ENCODE measurements at places on chromosomes 5 and 9.

- no peak for DNase-seq
These were observed 195.1 kb downstream of the SMARCA2 start for GRCh38 chr9:2210201-2210600.

- peak; percentile 51 for DNase-seq
These were observed 89.2 kb upstream of the PTCH1 start for GRCh38 chr9:95605816-95606488.

- no peak for DNase-seq
These were observed 245.3 kb upstream of the RASA1 start for GRCh38 chr5:87022415-87022814.

DNA sequence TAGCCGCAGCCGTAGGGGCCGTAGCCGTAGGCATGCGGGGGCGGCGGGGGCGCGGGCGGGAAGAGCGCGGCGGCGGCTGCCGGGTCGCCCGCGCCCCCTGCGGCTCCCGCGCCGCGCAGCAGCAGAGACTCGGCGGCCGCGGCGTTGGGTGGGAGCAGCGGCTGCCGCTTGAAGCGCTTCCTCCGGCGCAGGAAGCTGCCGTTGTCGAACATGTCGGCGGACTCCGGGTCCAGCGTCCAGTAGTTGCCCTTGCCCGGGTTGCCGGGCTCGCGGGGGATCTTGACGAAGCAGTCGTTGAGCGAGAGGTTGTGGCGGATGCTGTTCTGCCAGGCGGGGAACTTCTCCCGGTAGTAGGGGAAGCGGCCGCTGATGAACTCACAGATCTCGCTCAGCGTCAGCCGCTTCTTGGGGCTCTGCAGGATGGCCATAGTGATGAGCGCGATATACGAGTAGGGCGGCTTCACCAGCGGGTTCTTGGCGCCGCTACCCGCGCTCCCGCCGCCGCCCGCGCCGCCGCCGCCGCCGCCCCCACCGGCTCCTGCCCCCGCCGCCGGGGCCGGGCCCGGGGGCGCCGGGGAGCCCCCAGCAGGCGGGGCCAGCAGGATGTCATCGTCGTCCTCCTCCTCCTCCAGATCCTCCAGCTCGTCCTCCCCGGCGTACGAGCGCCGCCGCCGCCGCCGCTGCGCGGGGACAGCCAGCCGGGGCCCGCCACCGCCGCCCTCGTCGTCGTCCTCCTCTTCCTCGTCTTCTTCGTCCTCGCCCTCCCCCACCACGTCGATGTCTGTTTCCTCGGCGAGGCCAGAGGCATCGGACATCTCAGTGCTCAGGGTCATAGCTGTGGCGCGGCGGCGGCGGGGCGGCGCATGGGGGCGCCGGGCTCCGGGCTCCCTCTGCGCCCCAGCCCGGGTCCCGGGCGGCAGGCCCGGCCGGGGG, 781 bp downstream of the FOXD1 start:
- DNase-seq = no peak

DNA sequence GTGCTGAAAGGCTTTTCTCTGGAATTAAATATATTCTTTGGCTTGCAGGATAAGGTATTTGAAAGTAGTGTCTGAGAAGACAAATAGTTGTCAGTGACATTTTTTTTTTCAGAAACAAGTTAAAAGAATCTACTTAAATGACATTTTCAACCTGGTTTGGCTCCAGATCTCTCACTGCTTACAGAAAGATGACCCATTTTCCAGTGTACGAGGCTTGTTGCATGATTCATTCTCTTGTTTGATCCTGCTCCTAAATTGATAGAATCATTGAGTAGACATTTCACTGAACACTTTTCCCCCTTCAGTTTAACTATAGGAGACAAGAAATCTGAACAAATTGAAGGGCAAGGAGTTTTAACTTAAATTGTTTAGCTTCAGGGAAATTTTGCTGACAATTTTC, 546.1 kb downstream of the ZNF608 start:
- DNase-seq = no peak

- DNase-seq = no peak
These were observed 64.4 kb downstream of the GALNT10 start for GRCh38 chr5:154254896-154255295.

DNA sequence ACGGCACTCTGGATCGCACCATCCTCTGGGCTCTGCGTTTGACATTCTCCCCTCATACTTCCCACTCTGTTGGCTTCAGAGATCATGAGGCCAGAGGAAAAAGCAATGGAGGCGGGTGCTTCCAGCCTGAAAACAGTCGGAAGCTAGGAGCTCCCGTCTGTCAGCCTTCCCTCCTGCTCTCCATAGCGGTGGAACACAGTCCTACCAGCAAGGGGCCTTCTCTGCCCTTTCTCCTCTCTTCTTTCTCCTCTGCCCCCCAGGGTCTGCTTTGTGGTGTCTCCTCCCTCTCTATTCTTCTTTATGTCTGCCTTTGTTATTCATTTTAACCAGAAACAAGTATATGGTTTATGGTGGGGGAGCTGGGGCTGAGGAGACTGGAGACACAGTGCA, 152.5 kb upstream of the NFIB start:
- no peak for DNase-seq

- no peak for DNase-seq
These were observed 350.1 kb downstream of the TMEM232 start for GRCh38 chr5:110376281-110376951.

DNA sequence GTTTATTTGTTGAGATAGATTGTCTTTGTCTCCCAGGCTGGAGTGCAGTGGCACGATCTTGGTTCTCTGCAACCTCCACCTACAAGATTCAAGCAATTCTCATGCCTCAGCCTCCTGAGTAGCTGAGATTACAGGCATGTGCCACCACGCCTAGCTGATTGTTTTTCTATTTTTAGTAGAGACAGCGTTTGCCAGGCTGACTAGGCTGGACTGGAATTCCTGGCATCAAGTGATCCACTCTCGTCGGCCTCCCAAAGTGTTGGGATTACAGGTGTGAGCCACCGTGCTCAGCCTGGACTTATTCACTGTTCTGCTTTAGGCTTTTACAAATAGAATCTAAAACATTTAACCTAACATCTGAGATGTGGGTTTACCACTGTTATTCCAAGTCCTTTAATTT, 91.3 kb downstream of the COMMD10 start:
- DNase-seq = no peak

- no peak for DNase-seq
These were observed 10.0 kb downstream of the OTULINL start for GRCh38 chr5:14591548-14591947.

DNA sequence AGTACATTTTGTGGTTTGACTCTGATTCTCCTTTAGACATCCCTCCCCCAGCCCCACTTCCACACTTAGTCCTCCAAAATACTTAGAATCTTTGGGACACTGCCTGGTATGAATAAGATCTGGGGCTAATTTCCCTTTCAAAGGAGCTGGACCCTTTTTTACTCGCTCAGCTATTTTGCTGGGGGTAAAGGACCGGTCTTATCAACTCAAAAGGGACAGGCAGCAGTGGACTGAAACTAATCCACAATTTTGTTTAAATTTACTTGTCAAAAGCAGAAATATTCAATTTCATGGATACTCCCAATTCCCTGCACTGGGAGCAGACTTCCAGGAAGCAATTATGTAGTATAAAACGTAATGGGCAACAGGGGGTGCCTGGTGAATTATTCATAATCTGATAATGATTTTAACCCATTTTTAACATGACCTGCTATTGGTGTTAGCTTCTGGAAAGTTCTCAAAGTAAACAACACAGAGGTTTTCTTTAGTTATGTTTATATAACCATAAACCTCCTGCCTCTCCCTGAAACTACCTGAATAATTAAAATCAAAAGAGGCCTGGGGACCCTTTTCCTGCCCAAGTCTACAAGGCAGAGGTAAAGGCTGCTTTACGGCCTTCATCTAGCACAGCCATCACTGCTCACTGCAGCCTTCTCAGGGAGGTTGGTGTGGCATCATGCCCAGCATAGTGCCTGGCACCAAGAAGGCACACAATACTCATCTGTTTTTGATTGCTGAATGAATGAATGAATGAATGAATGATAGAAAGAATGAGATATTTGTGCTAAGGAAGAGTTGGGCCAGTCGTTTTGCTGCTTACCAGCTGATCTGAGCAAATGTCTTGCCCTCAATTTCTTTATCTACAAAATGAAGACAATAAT, 44.2 kb upstream of the GNPDA1 start:
- DNase-seq = peak; percentile 58

DNA sequence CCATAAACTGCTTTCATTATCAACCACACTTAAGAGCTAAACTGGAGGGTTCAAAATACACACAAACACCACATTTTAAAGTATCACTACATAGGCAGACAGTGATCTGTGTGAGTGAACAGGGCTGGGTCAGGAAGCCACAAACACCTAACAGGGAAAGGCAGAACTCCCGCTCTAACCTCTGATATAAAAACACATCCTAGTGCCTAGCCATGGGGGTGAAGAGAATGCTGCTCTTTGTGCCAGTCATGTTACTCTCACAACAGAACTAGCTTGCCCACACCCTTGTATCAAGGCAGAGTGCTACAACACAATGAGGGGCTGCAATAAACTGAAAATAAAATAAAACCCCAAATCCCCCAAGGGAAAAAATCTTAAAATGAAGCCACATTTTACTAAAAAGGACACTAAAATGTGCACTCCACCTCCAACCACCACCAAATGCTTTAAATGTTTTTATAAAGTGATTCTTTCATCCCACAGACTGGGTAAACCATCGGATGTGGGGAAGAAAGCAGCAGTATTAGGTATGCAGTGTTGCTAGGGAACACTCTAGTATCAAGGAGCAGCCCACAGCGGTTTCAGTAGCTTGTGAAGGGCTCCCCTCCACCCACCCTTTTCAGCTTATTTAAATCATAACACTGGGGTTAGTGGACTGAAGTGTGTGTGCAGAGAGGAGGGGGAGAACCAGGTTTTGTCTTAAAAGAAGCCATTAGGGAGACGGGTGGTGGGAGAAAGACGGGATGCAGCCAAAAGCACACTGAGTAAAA, 64.5 kb downstream of the TMEM161B start:
- DNase-seq = no peak

- DNase-seq = no peak
These were observed 1.4 kb downstream of the ALAD start for GRCh38 chr9:113399646-113400200.

GRCh38 chr5:127355337-127355736, 64.7 kb downstream of the MEGF10 start:
- DNase-seq = no peak

DNA sequence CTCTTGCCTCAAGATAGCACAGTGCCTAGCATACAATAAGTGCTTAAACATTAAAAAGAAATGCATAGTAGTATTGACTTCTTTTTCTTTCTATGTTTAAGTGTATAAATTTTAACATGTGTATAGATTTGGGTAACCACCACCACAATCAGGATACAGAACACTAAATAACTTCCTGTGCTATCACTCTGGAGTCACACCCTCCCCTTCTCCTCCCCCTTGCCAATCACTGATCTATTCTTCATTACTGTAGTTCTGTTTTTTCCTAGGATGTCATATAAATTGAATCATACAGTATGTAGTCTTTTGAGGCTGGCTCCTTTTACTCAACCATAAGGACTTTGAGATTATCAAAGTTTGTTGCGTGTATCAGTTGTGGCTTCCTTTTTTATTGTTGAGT, 68.5 kb downstream of the OSTF1 start:
- DNase-seq = no peak

DNA sequence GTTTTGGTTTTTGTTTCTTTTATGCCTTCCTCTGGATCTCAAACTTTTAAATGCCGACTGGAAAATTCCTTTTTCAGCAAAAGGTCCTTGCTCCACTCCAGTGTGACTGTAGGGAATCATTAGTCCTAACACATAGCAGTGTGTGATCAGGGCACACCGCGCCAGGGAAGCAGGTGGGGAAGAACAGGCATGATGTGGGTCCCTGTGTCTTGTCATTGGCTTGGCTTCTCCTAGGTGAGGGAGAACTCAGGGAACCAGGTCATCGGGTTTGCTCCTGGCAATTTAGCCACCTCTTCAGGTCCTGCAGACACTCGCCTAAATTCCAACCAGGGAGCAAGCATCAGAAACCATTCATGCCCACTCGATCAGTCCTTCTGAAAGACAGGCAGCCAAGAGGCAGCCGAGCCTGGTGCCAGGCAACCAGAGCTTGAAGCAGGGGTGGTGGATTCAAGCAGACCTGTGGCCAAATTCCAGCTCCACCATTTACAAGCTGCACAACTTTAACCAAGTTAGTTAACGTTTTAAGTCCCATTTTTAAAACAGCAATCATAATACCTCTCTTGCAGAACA, 514.2 kb downstream of the BNC2 start:
- no peak for DNase-seq

DNA sequence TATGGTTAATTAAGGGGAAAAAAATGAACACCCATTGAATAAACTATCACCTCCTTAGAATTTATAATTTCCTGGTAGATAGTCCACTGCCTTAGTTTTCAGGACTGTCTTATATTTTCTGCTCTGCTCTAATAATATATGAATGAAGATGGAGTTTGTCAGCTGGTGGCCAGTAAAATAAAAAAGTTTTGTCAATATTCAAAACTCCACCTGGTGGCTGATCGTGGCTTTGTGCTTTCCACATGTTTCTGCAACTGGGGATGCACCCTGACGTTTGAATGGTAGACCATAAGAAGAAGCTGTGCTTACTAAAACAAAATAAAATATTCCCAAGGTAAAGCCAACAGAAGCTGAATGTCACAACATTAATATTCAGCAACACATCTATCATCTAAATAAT, 286.6 kb upstream of the IZUMO3 start:
- DNase-seq = no peak

DNA sequence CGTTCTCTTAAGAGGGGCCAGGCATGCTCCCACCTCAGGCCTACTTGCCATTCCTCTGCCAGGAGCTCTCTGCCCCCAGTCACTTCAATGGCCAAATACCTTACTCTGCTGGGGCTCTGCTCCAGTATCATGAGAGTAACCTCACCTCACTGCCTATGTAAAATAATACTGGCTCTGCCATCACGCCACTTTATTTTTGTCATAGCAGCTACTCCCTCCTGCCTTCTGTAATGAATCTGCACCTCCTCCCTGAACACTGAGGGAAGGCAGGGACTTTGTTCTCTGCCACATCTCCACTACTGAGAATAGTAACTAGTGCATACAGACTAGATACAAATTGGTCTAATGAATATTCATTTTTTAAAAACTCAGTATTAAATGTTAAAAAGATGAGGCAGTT, 33.8 kb downstream of the MACROH2A1 start:
- DNase-seq = no peak

- DNase-seq = no peak
These were observed 25.2 kb upstream of the TNFAIP8 start for GRCh38 chr5:119330367-119331183.

DNA sequence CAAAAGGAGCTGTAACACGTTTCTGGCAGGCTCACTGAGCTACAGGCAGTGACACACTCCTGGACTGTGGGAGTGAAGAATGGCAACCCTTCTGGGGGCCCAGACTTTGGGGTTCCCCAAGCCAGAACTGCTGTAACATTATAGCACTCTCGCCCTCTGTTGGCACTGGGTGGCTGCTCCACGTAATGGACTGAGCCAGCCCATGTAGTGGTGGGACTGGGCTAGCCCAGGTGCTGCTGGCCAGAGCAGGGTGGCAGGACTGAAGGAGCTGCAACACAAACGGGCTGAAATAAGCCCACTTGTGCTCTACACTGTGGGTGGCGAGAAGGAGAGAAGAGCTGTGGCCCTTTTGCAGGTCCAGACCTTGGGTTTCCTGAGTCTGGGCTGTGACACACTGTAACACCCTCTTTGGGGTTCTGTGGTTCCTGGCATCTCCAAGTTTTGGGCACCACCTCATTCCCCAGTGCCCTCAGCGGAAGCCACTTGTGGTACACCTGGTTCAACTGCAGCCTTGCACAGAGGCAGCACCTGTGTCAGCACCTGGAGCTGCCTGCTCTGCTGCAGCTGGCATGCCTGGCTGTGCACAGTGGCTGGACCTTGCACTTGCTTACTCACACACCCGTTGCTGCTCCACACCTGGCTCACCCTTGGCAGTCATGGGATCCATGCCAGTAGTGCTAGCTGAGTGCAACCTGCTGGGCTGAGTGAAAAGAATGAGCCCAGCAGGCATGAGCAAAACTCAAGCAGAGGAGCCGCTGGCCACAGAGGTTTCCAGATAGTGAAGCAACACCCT, 95.0 kb upstream of the PRR16 start:
- DNase-seq = no peak

All from SK-N-MC (cell line).